Activated CD8-positive, alpha-beta memory T cell treated with anti-CD3 and anti-CD28 coated beads for 4 hours (primary cell): ENCODE measurements at places on chromosomes 13 and 19.

DNA sequence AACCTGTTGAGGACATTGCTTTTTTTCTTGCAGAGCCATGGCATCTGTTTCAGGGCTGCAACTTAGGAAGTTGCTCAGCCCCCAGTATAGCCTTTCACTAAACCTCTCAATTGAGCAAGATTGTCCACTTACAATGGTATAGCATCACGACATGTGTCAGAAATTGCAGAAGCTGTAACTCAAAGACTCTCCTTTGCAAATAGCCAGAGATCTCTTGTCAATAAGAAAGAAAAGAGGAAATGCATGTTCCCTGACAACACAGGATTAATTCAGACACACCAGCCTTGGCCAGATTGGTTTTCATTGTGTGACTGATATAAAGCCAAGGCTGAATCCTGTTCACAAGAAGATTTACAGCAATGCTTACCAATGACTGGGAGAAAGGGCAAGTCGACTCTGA lies 38.7 kb upstream of the CYSLTR2 start:
- no peak for DNase-seq

DNA sequence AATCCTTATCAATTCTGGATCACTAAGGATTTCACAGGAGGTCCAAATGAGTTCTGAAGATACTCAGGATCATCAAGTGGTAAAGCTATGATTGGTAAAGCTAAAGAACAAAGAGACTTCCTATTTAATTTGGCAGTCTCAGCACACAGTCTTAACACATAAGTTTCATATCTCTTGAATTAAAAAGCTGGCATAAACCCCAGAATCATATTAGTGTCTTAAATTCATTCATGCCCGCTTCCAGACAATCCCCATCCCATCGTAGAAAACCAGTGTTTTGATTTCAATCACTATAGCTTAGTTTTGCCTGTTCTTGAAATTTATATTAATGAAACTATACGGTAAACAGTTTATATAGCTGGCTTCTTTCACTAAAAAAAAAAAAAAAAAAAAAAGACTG lies 278.7 kb downstream of the DIAPH3 start:
- DNase-seq: no peak

DNA sequence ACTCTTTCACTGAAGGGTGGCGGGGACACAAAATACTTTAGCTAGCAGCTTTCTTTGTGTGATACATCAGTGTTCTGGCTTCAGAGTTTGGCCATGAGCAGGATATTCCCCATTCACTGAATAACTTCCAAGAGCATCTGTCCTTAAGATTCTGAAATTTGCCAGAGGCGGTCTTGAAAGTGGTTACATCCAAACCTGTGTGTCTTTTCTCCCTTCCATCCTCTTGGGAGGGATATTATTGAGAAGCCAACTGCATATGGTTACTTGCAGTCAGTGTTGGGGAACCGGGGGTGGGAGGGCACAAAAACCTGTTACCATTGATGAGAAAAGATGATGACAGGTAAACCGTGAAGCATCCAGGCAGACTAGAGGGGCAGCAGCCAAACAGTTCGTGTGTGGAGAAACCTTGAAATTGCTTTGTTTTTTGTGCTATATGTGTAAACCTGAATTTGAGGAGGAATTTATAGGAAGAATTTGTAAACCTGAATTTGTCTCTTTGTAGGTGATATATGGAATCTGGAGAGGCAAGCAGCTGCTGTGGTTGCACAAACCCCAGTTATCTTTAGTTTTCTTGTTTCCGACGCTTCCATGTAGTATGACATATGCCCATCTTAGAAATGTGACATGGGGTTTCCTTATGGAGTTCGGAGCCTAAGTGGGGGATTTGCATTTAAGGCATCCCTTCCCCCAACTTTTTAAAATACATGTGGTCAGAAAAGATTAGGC lies 104.8 kb downstream of the WDFY2 start:
- no peak for DNase-seq

DNA sequence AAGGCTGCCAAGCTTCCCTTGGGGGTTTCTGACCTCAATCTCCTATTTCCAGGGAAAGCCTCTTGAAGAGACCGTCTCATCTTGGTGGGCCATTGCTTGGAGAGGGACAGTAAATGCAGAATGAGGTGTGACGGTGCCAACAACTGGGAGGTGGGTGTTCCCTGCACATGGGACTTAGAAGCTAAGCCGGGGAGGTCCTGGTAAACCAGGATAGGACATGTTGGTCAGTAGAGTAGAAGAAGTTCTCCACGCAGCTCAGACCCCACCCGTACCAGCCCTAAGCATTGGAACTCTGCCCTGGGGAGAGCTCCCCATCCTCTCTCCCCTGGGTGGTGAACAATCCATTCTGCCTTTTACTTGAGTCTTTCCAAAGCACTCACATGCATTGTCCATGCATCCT lies 92.0 kb downstream of the SOX1 start:
- no peak for DNase-seq

GRCh38 chr13:23673867-23674605 lies 103.8 kb downstream of the TNFRSF19 start:
- DNase-seq: no peak

- DNase-seq: no peak
These were observed 3.3 kb downstream of the MRPL4 start for GRCh38 chr19:10255358-10255757.

GRCh38 chr19:7522923-7523667 lies 671 bp downstream of the MCOLN1 start:
- DNase-seq: no peak
